Stromal cell of bone marrow (primary cell): ENCODE measurements at places on chromosomes 2 and 18.

DNA sequence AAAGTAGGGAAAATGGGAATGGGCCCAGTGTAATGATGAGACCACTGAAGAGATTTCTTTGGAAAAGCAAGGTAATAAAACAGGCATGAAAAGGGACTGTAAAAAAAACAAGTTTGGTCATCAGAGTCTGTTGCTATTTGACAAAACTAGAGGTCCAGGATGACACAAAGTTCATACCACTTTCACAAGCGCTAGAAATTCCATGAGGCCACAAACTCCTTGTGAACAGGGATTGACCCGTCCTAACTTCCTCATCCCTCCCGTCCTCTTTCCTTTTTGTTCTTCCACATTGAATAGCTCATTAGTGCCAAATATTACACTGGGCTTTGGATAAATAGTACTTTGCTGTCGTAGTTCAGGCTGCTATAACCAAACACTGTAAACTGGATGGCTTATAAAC lies 188.8 kb upstream of the EPC2 start:
- no peak for DNase-seq

GRCh38 chr18:11147371-11147951 lies 1.9 kb downstream of the PIEZO2 start:
- DNase-seq = no peak

DNA sequence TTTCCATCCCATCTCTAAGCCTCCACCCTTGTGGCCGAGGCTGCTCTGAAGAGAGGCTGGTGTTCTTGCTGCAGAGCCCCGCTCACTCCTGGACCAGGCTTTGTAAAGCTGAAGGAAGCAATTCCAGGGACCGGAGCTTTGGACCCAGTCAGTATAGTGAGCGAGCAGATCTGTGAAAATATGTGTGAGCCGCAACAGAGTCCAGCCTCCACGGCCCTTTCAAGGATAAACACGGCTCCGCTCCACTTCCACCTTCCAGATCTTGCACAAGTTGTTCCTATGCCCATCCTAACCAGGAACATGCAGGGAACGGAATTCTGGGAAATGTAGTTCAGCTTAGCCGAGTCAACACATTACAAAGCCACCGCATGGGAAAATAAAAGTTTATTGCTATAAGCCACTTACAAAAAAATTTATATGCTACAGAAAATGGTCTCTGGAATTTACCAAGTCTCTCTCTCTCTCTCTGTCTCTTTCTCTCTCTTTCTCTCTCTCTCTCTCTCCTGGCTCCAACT lies 151.7 kb upstream of the ZNF521 start:
- DNase-seq = peak; percentile 74

- DNase-seq = peak; percentile 31
Observed at GRCh38 chr2:102753563-102754159, 8.2 kb upstream of the TMEM182 start.

DNA sequence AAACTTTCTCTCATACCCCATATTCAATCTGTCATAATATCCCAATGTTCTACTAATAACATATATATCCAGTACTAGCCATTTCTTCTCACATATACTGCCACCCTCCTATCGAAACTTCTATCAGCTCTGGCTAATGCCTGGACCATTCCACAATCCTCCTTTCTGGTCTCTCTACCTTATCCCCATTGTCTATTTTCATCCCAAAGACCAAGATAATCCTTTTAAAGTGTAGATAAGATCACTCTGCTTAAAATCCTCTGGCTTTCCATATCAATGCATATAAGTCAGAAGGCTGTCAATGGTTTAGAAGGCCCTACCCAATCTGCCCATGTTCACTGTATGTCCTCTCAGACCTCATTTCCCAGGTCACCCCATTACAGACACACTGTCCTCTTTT lies 229.6 kb downstream of the ZEB2 start:
- DNase-seq = no peak

GRCh38 chr2:127954857-127955256 lies 69.1 kb upstream of the AMMECR1L start:
- no peak for DNase-seq

DNA sequence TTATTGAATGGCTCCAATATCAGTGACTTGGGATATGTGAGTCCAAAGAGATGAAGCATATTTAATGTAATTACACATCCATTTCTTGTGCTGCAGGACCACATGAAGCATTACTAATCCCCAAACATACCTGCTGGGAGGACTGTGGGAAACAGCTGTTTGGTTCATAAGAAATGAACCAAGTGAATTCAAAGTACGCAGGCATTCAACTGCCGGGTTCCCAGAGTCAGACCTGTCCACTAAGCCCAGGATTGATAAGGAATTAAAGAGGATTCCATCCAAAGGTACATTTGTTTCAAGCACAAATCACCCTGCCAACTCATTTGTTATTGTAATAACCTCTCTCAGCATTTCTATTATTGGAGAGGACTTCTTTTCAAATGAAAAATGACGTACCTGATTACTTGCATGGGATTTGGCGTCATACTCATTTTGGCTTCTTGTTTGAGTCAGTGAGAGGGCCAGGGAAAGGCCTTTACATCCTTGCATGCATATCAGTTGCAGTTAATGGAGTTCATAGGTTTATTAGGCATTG lies 230.7 kb downstream of the TXNL1 start:
- DNase-seq = no peak
